ENCODE measurements at places on chromosomes 7 and 10.

DNA sequence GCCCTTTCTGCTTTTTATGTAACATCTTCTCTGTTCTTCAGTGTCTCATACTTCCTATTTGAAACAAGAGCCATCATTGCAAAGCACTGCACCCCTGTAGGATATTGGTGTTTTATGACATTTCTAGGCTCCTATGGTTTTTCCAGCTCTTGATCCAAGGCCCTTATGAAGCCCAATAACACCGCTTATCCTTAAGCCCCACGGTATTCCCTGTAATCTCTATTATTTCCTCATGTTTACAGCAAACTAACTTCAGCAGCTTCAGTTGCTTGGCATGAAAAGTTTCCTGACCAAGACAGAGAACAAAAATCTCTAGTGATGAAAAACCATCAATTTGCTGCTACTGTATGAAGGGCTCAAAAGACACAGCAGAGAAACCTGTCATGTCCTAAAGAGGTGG lies 34.1 kb upstream of the TES start:
- no peak for DNase-seq

DNA sequence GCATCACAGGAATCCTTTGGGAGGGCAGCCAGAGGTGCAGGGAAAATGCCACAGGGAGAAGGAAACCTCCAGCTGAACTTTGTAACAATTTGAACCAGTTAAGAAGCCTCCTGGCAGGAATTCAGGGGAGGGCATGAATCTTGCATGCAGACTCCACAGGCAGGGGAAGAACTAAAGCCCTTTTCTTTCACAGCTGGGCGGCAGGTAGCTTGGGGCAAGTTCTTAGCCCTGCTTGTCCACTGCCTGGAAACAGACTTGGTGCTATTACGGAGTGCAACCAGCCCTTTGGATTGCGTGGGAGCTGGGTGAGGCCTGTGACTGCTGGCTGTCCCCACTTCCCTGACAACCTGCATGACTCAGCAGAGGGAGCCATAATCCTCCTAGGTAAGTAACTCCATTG lies 51.7 kb upstream of the ADAM12 start:
- DNase-seq, result no peak

DNA sequence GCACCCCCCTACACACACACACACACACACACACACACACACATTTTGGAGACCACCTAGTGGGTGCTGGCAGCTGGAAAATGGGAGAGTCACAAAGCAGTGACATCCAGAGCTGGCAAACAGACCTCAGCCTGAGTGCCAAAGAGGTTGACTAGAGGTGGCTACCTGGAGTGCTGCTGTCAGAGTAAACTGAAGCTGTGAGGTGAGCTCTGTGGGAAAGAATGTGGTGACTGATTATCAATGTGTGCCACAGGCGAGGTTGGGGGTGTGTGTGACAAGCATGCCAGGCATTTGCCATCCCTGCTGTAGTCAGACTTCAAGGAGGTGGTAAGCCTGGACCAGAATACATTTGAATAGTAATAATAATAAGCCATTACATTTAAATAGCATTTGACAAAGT lies 120.6 kb downstream of the SLIT1 start:
- DNase-seq, result no peak

GRCh38 chr10:118585794-118586193 lies 9.7 kb downstream of the PRLHR start:
- no peak for DNase-seq

GRCh38 chr7:120583899-120584586 lies 273.9 kb downstream of the TSPAN12 start:
- DNase-seq, result no peak

DNA sequence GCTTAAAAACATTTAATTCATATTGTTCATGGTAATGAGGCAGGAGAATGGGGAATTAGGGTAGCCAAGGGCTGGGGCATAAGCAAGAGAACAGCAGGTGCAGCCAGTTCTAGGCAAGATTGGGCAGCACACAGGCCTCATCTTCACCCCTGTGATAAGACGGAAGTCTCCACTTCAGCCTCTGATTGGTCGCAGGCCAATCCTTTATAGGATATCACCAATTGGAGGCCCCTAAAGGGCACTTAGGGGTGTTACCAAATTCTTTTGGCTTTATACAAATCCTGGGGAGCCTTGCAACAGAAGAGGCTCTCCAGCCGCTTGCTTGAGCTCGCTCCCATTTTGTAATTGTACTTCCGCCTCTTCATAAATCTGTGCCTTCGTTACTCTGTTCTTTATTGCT lies 231.1 kb downstream of the REEP3 start:
- no peak for DNase-seq

GRCh38 chr7:75866489-75867389 lies 12.1 kb upstream of the RHBDD2 start:
- no peak for DNase-seq

DNA sequence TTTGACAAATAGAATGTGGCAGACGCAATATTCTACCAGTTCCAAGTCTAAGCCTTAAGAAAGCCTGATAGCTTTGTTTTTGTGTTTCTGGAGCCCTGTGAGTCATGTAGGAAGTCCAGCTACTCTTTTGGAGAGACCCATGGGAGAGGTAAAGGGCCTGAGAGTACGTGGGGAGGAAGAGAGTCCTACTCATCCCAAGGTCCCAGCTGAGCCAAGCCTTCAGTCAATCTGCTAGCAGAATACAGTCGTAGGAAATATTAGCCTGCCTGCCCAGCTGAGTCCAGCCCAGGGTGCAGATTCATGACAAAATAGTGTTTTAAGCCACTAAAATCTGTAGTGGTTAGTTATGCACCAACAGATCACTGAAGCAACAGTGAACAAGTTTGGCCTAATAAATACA lies 9.0 kb upstream of the GNA12 start:
- DNase-seq, result no peak

GRCh38 chr7:125279961-125280360 lies 350.3 kb upstream of the POT1 start:
- DNase-seq, result no peak

DNA sequence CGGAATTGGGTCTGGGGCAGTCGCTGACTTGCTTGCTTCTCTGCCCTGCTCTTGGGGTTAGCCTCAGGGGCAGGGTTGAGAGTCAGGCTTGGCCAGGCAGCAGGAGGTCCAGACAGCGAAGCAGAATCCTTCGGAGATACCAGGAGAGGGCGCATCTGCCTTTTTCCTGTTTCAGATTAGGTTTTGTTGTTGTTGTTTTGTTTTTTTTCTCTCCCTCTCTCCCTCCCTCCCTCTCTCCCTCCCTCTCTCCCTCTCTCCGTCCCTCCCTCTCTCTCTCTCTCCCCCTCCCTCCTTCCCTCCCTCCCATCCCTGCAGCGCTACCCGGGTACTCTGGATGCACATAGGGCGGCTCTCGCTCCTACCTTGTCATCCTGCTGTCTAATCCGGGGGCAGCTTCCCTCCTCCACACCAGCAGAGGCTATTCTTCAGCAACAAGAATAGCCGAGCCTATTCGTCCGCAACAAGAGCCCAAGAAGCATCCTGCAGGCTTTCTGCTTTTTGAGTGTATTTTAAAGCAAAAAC lies 758 bp upstream of the OPTN start:
- no peak for DNase-seq

- DNase-seq, result no peak
Measured at GRCh38 chr7:1329261-1329660, 96.6 kb downstream of the UNCX start.

- DNase-seq, result no peak
Measured at GRCh38 chr10:79277579-79278269, 69.5 kb upstream of the PPIF start.

Measured in cortex of kidney (tissue), 1 donor.